ENCODE measurements at places on chromosomes 16 and 17. TPM values are rescaled to one million over a fixed set of nuclear protein-coding genes. Genes with fewer than 3 reads are reported as not detected.

DNA sequence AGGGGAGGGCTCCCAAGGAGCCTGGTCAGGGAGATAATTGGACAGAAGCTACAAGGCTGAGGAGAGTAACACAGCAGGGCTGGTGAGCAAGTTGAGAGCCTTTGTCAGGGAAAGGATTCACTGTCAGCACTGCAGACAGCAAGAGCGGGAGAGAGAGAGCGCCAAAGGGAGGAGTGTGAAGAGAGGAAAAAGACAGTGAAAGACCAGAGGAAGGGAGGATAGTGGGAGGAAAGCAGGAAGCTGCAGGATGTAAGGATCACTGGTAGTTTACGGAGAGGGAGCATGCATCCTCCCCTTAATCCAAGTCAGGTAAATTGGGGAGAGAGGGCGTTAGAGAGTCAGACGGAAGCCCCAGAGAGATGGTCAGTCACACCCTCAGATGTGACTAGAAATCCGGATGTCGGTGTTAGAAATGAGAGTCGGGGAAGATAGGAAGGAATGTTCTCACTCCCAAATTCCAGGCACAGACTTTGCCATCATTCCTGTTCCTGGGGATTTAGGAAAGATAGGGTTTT lies 13.8 kb upstream of the SPOP start:
- DNase-seq: no peak

DNA sequence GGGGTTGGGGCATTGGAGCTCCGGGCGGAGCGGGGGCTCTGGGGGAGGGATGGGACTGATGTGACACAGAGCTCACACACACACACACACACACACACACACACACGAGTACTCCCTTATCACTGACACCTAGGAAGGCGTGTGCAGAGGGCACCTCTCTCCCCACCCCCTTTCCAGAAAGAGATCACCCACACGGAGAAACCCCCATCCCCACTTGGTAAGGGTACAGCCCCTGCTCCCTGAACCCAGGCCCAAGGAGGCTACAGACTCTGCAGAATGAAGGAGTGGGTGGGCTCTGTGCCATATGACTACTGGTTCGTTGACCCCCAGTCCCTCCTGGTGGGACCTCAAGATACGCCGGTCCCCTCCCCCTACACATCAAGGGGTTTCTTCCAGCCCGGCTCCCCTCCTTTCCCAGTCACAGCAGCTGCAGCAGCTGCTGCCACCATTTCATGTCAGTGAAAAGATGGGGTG lies 8.7 kb upstream of the ARHGAP23 start:
- no peak for DNase-seq

GRCh38 chr17:28216528-28216927 lies 102.5 kb upstream of the TMEM97 start:
- no peak for DNase-seq

GRCh38 chr17:34364751-34365150 lies 1.7 kb upstream of the CCL1 start:
- no peak for DNase-seq

GRCh38 chr17:80125656-80126448 lies 21.1 kb downstream of the EIF4A3 start:
- DNase-seq: no peak

DNA sequence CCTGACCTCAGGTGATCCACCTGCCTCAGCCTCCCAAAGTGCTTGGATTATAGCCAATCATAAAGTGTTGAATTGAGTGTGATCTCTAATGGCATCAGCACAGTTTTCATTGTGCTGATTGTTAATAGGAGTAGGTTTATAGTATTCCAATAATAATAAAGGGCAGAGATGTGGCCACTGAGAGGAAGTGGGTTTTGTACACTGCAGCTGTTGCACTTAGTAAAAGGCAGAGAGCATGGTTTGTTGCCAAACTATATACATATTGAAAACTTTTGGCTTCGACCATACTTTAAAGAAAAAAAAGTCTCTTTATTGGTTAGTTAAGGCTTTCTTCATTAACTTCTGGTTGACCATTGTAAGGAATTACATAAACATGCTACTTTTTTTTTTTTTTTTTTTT lies 185.9 kb downstream of the CDK5R1 start:
- DNase-seq: no peak

DNA sequence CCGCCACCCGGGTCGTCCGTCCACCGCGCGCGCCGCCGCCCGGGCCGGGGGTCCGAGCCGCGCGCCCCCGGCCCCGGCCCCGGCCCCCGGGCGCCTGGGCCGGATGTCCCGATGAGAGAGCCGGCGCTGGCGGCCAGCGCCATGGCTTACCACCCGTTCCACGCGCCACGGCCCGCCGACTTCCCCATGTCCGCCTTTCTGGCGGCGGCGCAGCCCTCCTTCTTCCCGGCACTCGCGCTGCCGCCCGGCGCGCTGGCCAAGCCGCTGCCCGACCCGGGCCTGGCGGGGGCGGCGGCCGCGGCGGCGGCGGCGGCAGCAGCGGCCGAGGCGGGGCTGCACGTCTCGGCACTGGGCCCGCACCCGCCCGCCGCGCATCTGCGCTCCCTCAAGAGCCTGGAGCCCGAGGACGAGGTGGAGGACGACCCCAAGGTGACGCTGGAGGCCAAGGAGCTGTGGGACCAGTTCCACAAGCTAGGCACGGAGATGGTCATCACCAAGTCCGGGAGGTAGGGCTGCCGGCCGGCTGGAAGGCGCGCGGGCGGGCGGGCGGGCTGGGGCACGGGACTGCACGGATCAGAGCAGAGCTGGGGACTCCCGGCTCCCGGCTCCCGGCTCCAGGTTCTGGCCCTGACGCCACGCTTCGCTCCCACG lies 548 bp downstream of the TBX2 start:
- DNase-seq: no peak

DNA sequence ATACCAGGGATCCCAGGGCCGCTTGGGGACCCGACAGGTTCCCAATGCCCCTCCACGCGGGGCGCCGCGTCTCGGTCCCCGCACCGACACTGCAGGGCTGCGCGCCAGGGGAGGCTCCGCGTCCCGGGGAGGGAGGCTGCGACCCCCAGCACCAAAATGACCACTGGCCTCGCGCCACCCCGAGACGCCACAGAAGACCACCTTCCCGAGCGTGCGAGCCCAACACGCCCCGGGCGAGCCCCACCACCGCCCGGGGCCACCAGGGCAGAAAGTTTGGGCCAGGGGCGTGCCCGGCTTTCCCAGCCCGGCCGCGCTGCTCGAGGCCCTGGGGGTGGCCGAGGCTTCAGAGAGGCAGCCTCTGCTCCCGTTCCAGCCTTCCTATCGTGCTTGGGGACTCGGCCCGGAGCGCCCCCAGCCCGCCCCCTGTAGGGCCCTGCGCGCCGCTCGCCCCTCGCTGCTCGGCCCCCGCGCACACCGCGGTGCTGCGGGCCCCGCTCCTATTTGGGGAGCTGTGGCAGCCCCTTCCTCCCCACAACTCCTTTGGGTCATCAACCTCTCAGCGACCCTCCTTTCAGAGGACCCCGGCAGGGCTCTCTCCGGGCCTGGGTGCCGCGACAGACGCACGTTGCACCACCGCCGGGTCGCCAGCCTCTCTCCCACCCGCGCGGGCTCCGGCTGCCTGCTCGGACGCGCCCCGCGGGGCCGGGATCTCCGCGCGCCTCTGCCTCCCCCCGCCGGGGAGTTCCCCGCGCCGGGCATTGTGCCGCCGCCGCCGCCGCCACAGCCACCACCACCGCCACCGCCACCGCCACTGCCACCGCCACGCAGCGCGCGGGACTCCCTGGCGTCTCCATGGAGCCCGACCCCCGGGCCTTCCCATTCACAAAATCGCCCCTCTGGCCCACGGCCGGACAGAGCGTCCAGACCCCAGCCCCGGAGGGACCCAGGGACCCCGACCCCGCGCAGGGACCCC lies 892 bp downstream of the RBFOX3 start:
- DNase-seq: no peak

DNA sequence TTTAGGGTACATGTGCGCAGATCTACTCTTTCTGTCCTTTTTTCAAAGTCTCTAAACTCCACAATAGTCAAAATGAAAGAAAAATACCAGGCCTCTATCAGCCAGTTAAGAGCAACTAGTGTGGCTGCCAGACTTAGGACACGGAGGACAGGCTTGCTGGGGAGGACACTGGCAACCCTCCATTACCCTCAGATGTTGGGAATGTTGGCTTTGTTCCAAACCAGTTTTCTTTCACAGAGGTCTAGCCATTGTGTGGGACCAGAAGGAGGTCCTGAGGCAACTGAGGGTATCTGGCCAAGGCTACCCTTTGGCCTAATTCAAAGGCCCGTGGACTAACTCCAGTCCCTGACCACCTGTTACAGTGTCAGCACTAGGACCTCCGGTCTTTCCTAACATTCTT lies 51.2 kb upstream of the MED9 start:
- DNase-seq: no peak

- DNase-seq: no peak
Measured at GRCh38 chr17:66517336-66518009, 215.1 kb downstream of the PRKCA start.

DNA sequence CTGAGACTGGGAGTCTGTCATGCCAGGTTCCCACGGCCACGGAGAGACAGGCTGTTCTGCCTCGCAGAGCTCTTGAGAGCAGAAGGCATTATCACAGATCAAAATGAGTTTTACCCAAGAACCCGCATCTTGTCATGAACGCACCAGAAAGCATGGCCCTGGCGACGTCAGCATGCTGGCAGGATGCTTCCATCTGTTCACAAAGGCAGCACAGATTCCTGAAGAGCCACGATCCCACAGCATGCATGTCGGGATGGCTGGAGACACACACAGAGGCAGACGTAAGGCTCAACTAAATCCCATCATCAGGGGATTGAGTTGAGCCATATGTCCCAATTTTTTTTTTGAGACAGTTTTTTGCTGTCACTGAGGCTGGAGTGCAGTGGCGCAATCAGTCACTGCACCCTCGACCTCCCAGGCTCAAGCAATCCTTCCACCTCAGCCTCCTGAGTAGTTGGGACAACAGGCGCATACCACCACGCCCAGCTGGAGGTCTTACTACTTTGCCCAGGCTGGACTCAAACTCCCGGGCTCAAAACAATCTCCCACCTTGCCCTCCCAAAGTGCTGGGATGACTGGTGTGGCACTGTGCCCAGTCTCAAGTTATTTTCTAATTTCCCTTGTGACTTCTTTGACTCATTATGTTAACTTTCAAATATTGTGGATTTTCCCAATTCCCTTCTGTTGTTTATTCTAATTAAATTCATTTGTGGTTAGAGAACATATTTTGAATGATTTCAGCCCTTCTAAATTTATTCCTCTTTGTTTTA lies 11.1 kb downstream of the FANCA start:
- no peak for DNase-seq

GRCh38 chr16:73000020-73000906 lies 47.7 kb downstream of the ZFHX3 start:
- no peak for DNase-seq

- DNase-seq: no peak
Measured at GRCh38 chr16:27287887-27288286, 19.3 kb upstream of the NSMCE1 start.

- no peak for DNase-seq
Measured at GRCh38 chr16:85491798-85492294, 121.3 kb upstream of the GSE1 start.

- DNase-seq: peak; percentile 36
Measured at GRCh38 chr17:18257268-18257981, 1.1 kb downstream of the FLII start.

DNA sequence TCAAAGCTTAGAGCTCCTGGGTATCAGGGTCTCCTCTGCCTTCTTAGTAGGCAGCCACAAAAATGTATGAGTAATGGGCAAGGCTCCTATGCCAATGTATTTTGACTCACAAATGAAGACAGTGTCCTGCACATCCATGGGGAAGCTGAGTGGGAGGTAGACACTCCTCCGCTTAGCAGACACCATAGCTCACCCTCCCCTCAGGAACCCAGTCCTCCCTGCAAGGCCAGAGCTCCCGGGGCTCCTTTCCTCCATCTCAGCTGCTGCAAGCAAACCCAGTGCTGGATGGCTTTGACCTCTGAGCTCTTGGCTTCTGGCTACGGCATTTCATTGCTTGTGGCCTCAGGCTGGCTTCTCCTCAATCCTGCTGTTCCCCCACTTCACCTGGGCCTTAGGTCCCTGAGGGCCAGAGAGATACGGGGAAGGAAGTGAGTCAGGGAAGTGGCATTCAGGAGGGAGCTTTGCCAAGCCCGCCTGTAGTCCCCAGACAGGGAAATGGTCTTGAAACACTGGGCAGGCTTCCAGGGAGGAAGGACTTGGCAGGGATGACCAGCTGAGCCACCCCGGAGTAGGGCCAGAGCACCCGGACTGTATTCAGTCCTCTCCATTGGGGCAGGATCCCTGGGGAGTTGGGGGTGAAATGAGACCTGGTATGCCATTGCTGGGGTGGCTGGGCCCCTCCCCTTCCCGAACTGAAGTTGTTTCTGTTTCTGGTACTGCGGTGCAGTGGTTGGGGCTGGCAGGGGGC lies 4.5 kb downstream of the ABCC3 start:
- no peak for DNase-seq

DNA sequence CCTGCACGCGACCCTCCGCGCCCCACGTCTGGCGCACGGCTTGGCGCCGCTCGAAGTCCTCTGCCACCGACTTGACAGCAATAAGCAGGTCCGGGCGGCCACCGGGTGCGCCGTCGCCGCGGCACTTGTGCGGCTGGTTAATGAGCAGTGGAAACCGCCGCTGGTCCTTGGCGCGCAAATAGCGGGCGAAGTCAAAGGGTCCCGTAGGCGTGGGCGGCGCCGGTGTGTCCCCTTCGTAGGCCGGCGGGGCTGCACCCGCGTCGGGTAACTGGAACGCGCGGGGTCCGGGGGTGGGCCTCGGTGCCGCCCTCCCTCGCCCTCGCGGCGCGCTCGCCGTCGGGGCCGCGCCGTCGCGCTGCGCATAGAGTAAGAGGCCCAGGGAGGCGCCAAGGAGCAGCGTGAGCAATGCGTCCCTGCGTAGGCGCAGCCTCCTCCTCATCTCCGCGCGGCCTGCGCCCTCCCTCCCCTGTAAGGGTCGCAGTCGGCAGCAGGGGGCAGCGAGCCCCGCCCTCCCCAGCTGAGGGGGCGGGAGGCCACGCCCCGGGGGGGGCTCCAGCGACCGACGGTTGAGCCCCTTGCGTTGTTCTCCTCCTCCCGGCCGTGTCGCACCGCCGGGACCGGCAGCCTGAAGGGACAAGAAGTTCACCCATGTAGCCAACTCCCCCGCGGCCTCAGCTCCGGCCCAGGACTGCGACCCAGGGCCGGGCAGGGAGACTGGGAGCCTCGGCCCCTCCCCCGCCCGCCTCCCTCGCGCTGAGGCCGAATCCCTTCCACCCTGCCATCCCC lies 558 bp downstream of the B3GNT9 start:
- no peak for DNase-seq

CASKIN2 gene
- polyA plus RNA-seq: 27.8 TPM

TERB1 gene
- 0.18 TPM for polyA plus RNA-seq

C16orf92 gene
- not detected for polyA plus RNA-seq

TSNAXIP1 gene
- polyA plus RNA-seq: 8.9 TPM

All from renal pelvis (tissue), 12 donors.